Stimulated activated CD4-positive, alpha-beta T cell treated with anti-CD3 and anti-CD28 coated beads, Interleukin-12 subunit alpha, Interleukin-12 subunit beta, amount 100 ng/mL, for 4 hours (primary cell): ENCODE measurements at places on chromosomes 1 and 21.

DNA sequence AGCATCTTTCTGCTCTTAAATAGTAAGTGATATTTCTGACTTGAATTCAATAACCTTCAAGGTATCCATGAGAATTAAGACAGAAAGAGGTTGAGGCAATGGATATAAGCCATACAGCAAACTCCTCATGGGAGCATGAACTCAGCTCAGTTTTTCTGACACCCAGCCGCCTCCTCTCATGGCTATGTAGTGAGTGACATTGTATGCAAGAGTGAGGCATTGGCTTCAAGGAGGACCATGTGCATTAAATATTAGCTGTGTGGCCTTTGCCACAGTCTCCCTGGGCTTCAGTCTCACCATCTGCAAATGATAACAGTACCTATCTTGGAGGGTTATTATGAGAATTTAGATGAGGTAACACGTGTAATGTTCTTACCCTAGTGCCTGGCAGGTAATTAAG is 23.4 kb downstream of the NIBAN1 start:
- no peak for DNase-seq

- DNase-seq, result no peak
Observed at GRCh38 chr1:29256394-29256793, 20.1 kb downstream of the PTPRU start.

GRCh38 chr21:32578107-32578691 is 7.1 kb downstream of the TCP10L start:
- no peak for DNase-seq

GRCh38 chr21:33027401-33028286 is 1.9 kb downstream of the OLIG2 start:
- no peak for DNase-seq
